Caki2 (cell line): ENCODE measurements at places on chromosomes 3 and 15.

GRCh38 chr3:157081626-157082210, 78.2 kb downstream of the CCNL1 start:
- DNase-seq, result peak; percentile 99

- no peak for DNase-seq
Measured at GRCh38 chr3:138042043-138042442, 32.1 kb downstream of the CLDN18 start.

DNA sequence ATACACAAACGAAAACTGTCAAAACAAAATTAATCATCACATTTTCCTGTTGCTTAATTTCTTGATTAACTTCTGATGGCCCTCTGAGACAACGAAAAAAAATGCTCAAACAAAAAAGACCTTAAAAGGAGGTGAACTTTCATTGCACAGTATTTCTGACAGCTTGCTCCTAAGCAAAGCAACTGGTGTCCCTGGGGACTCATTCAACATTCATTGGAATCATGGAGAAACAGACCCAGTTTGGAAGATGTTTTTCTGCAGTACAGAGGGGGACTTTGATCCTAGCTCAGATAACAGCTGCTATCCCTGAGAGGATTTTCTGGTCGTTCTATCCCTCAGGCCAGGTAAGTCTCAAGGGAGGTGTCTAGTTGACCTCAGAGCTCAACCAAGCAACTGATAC, 378.7 kb upstream of the ATP11B start:
- DNase-seq, result no peak

DNA sequence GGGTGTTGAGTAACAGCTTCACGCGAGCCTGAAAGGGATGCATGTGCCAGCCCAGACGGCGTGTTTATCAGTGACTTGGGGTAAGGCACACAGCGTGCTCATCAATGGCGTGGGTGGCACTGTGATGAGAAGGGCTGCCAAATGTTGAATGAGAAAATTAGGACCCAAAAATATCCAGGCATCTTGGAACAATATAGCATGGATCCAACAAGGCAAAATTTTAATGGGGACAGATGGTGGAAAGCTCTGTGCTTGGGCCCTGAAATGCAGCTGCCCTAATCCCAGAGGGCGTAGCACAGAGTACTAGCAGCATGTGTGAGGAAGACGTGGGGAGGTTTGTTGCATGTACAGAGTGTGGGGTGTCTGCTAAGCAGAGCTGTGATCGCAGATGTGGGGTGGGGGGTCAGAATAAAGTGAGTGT, 48.9 kb downstream of the SSUH2 start:
- DNase-seq, result no peak

DNA sequence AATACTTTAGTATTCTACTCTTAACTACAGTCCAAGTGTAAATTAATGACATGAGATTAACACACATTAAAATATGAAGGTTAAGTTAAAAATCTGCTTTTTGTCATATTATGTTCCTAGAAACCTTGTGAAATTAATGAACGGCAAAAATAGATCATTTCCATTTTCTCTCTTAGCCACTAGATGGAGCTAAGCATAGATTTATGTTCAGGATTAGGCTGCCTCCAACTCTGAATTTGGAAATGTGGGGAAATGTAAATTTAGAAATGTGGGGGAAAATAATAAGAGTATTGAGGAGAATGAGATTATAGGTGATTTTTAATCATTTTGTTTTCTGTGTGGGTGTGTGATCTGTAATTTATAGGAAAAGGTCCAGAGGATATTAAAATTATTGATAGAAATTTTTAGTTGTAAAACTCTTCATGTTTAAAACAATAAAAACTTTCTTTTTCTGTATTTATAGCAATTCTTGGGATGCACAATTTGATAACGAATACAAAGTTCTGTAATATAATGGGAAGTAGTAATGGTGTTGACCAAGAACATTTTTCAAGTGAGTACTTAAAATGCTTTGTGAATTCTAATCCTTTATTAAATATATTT, 59.2 kb downstream of the TMOD3 start:
- no peak for DNase-seq

DNA sequence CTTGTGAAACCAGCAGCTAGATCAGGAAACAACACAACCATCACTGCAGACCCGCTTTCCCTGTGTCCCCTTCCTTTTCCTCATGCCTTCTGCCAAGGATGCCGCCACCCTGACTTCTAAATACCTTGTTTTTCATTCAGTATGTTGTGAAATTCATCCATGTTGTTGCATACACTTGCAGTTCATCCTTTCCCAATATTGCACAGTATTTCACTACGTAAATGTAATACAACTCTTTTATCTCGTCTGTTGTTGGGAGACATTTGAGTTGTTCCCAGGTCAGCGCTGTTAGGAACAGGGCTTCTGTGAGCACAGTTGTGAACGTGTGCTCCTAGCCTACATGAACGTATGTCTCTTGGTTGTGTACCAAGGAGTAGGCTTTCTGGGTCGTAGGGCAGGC, 24.2 kb downstream of the TLNRD1 start:
- DNase-seq, result no peak

DNA sequence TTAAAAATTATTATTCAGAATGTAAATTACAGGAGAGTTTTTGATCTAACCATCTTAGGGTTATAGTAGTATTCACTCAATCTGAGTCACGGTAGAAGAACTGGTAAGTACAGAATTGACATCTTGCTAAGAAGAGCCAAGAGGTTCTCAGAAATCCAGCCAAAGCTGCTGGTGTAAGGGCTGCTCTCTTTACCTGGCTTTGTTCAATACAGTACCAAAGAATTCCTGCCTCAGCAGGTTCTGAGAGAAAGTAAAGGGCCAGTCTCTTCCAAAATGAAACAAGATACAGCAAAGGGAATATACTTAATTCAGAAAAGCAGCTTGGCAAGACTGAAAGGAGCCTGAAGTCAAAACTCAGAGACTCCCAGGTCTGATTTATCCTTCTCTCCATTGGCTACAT, 193.1 kb downstream of the TNIK start:
- no peak for DNase-seq

DNA sequence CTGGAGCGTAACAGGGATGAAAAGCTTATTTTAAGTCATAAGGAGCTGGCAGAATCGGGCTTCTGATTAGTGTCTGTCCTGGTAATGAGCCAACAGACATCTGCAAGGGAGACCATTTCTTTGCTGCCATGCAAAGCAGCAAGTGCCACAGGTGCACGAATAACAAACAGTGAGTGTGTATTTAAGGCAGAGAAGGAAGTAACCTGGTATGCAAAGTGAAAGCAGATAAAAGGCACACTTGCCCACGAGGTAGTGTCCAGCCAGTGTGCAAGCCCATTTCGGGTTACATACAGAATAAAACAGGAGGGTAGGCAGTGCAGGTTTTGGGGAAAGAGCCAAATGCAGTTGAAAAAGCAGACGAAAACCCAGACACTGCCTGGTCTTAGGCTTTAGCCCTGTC, 1153.7 kb downstream of the SI start:
- no peak for DNase-seq

DNA sequence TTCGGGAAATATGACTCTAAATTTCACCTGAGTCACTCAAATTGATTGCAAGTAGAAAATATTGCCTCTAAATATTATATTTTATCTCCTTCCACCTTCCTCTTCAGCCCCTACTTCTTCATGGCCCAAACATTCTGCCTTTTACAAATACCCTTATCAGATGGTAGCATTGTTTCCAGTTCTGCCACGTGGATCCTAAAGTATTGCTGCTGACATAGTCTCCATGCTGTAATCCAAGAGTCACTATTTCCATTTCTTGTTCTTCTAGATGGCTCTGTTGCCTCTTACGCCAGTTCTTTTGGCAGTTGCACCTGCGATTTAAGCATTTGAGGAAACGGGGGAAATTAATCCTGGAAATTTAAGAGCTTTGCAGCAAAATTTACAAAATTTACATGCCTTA, 13.6 kb downstream of the LMOD3 start:
- no peak for DNase-seq

DNA sequence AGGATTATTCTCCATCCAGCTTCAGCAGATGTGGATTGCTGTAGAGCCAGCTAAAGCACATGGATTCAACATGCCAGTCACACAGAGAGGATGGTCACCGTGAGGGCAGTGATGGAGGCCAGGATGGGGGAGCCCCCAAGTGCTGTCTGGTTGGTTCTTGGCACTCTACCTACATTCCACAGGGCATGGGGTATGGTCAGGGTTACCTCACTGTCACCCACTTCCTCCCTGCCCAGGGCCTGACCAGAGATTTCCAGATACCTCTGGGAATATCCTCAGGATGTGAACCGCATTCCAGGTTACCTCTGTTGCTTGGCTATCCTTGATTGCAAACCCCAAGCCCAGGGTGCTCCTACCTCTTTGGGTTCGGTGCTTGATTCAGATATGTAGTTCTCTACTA, 147.3 kb upstream of the TRIM42 start:
- DNase-seq, result no peak

GRCh38 chr15:63449731-63450130, 54.7 kb upstream of the USP3 start:
- no peak for DNase-seq

DNA sequence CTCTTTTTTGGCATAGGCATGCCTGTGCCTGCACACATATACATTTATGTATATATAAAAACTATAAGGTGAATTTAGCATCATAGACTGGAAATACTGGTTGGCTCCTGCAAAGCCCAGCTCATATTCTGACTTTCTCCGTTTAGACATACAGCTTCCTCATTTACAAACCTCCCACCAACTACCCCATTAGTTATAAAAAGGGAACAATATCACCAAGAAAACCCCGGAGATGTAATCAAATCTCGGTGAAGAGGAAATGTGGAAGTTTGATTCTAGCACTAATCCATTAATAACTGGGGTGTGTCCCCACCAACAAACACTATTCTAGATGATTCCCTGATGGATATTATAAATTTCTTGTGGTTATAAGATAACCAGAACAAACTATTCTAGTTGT, 517.7 kb upstream of the TBL1XR1 start:
- no peak for DNase-seq

DNA sequence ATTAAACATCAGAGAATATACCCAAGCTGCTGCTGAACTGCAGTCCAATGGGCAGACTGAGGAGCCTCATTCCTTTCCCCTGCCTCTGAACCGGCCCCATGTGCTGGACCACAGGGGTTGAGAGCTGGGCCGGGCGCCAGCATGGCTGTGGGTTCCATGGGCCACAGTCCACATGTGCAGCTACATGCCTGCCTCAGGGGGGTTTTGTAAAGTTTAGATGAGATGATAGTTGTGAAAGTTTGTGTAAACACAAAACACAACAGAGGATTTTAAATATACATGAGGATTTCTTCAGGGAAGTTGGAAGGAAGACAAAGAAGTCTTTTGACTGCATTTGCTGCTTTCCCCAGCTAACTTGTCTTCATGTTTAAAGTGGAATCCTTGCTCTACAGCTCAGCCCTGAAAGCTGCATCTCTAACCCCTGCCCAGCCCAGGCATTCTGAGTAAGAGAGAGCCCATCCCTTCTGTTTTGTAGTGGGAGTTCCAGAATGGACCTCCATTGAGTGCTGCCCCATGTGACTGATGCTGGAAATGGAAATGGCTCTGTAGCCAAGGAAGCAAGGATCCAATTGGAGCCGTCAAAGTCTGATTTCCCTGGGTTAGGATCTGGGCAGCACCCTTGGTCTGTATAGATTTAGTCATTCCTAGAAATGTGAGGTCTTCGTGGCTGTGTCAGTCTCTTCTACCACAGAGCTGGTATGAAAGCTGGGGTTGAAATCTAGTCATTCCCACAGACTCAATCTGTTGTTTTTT, 17.5 kb downstream of the SLC12A8 start:
- no peak for DNase-seq

GRCh38 chr15:62153228-62153627, 11.9 kb downstream of the C2CD4B start:
- DNase-seq, result no peak

- no peak for DNase-seq
Measured at GRCh38 chr15:64229129-64229724, 66.4 kb upstream of the PPIB start.

GRCh38 chr15:90986790-90987507, 7.4 kb downstream of the PRC1 start:
- DNase-seq, result no peak

- no peak for DNase-seq
Measured at GRCh38 chr3:139887431-139887830, 47.6 kb upstream of the CLSTN2 start.

GRCh38 chr3:57544181-57545125, at the start of gene DNAH12:
Gene DNAH12 (minus strand): TSS chr3:57544344. CDS start chr3:57542870, 1,474 bp downstream.
- DNase-seq, result peak; percentile 38

GRCh38 chr3:133329626-133330025, 70.2 kb upstream of the BFSP2 start:
- DNase-seq, result no peak

DNA sequence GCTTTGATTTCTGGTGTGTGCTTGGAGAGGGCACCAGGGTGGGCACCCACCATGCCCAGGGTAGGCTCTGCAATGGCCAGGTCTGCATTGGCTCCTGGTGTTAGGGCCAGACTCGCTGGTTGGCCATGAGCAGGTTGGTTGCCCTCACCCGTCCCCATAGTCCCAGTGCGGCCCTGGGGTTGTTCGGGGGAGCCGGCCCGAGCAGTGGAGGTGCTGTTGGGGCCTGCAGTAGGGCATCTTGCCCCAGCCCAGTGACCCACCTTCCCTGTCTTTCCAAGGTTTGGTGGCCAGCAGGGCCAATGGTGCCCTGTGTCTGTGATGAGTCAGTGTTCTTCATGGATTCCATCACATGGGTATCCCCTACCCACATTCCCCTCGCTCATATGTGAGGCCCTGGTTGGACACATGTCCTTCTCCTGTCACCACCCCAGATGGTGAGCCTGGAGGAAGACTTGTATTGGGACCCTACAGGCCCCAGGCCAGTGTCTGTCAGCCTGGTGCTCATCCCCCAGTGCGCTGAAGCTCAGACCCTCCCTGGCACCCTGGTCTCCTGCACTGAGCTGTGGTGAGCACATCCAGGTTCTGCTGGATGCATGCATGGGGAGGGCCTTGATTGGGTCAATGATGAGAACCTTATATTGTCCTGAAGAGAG, 190.1 kb downstream of the UBE3A start:
- DNase-seq, result no peak

DNA sequence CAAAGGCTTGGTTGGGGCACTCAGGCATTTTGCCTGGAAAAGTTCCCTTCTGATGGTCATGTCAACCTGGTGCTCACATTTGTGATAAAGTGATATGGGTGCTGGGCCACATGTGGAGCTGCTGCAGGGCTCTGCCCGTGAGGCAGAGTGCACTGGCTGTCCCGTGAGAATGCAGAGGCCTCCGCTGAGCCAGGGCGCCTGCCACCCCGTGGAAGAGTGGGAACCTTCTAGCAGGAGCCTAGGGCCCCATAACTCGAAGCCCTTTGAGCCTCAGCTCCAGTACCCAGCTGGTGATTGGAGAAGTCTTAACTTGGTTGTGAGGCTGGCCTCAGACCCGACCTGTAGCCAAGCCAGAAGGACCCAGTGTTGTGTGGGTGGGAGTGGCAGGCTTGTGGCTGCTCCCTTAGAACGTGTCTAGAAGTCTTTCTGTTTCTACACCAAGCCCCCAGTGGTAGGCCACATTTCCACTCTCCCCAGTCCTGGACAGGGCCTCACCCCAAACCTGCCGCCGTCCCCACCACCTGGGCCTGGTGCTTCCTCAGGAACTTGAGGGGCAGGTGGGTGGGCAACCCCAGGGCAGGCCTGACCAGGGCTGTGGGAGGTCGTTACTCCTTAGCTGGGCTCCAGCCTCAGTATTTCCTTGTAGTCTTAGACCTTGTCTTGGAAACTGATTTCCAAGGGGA, 19.7 kb downstream of the SEC61A1 start:
- no peak for DNase-seq
